ENCODE measurements at places on chromosomes 5 and 9. TPM values are rescaled to one million over a fixed set of nuclear protein-coding genes. Genes with fewer than 3 reads are reported as not detected.

Gene OR13F1
- not detected for total RNA-seq

Gene HRCT1
- total RNA-seq, result not detected

GRCh38 chr9:26412446-26412845 is 480.2 kb downstream of the CAAP1 start:
- peak; percentile 41 for DNase-seq

GRCh38 chr9:3827175-3827574 is 301.4 kb upstream of the RFX3 start:
- peak; percentile 47 for DNase-seq

GRCh38 chr5:172499287-172499686 is 45.0 kb upstream of the SH3PXD2B start:
- no peak for DNase-seq

- DNase-seq, result peak; percentile 26
These were observed 64.3 kb downstream of the CSNK1A1 start for GRCh38 chr5:149486726-149487635.

- no peak for DNase-seq
These were observed 14.3 kb downstream of the CEL start for GRCh38 chr9:133075925-133076630.
